ENCODE measurements at places on chromosomes 13 and 19.
A peak's percentile ranks its signal among the peaks of the same experiment; 100 is the strongest.

DNA sequence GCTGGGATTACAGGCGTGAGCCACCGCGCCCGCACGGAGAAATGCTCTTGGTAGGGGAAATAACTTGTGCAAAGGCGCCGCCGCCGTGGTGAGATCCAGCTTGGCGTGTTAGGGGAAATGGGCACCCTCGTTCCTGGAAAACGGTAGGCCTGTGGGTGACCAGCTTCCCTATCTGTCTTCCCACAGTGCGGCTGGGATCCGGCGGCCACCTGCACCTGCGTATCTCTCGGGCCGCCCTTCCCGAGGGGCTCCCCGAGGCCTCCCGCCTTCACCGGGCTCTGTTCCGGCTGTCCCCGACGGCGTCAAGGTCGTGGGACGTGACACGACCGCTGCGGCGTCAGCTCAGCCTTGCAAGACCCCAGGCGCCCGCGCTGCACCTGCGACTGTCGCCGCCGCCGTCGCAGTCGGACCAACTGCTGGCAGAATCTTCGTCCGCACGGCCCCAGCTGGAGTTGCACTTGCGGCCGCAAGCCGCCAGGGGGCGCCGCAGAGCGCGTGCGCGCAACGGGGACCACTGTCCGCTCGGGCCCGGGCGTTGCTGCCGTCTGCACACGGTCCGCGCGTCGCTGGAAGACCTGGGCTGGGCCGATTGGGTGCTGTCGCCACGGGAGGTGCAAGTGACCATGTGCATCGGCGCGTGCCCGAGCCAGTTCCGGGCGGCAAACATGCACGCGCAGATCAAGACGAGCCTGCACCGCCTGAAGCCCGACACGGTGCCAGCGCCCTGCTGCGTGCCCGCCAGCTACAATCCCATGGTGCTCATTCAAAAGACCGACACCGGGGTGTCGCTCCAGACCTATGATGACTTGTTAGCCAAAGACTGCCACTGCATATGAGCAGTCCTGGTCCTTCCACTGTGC is 2.4 kb downstream of the GDF15 start:
- peak; percentile 94 for DNase-seq

DNA sequence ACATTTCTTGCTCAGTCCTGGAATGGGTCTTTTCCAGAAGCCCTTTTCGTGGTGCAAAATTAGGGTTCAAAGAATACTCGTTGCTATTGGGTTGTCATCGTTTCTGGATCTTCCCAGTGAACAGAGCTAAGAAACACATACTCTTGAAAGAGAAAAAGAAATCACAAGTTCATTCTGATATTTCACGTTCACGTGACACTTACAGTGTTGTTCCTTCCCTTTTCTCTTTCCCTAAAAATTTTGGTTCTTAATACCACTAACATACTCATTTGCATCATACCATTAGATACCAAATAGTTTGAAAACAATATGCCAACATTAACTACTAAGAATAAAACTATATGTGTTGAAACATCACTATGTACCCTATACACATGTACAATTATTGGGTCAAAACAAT is 13.4 kb upstream of the GTF2F1 start:
- DNase-seq = no peak

GRCh38 chr13:31462766-31463165 is 263.0 kb downstream of the B3GLCT start:
- no peak for DNase-seq

- DNase-seq = no peak
Observed at GRCh38 chr13:40024204-40024966, 368.9 kb downstream of the COG6 start.

DNA sequence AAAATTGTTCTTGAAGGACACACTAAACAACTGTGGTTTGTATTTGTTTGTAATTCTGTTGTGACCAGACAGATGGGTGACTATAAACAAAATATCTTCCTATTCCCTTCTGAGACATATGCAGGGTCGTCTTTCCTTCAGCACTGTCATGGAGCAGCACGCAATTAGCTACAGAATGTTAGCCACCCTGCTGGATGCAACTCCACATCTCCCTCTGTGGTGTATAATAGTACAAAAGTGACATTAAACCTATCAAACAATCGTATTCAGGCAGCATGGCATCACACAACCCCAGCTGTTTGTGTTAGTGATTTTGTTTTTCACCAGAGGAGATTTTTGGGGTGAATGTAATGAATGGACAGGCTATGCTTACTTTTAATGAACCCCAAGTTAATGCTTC is 146.2 kb downstream of the GPC6 start:
- DNase-seq = no peak

DNA sequence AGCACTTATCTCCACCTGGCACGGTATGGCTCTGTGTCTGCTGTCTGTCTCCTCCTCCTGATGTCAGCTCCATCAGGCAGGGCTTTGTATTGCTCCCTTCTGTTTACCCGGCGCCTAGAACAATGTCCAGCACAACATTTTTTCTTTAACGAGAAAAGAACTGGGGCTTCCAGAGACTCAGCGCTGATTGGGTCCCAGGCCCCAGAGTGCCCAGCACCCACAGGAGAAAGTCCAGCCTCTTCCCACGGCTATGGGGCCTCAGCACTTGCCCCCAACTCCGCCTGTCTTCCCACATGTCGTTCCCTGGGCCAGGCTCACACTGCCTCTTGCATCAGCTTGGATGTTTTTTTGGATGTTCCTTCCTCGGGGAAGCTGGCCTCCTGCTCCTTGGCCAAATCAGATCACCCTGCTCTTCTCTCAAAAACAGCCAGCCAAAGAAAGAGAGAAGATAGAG is 6.9 kb downstream of the MYPOP start:
- no peak for DNase-seq

- DNase-seq = no peak
Observed at GRCh38 chr13:23966221-23966690, 69.0 kb upstream of the C1QTNF9B start.

GRCh38 chr13:113121183-113121927 is 1.2 kb upstream of the F10 start:
- DNase-seq = no peak

DNA sequence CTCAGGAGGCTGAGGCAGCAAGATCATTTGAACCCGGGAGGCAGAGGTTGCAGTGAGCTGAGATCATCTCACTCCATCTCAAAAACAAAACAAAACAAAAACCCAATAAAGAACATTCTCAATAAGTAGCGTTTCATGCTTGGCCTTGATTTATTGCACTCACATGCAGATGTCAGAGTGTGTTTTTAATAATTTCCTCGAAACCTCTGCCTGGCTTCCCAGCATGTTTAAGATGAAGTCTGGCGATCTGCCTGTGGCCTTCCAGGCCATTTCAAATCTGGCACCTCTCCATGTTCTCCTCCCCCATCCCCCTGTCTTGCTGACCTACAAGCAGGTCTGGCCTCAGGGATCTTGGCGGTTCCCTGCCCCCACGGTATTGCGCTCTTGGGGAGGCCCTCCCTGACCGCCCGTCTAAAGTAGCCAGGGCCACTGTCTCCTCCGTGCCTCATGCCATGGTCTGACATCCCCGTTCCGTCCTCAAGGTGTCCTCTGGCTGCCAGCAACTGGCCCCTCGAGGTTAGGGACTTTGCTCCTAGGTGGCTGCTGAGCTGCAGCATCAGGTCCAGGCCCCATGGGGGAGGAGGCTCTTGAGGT is 1.6 kb downstream of the WDR88 start:
- no peak for DNase-seq

DNA sequence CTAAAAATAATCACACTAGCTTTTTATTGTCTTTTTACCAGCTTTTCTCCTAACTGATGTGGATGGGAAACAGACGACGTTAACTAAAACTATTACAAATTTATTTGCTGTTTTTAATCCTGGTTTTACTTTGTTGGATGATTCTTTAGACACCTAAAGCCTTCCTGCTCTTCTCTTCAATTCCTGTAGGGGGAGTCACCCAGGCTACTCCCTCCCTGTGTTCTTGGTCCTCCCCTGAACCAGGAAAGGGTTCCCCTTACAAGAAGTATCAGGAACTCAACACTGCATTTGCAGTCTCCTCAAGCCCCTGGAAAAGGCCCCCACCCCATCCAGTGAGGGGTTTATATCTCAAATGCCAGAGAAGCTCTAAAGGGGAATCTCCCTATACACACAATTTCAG is 206.1 kb downstream of the SUCLA2 start:
- peak; percentile 9 for DNase-seq

DNA sequence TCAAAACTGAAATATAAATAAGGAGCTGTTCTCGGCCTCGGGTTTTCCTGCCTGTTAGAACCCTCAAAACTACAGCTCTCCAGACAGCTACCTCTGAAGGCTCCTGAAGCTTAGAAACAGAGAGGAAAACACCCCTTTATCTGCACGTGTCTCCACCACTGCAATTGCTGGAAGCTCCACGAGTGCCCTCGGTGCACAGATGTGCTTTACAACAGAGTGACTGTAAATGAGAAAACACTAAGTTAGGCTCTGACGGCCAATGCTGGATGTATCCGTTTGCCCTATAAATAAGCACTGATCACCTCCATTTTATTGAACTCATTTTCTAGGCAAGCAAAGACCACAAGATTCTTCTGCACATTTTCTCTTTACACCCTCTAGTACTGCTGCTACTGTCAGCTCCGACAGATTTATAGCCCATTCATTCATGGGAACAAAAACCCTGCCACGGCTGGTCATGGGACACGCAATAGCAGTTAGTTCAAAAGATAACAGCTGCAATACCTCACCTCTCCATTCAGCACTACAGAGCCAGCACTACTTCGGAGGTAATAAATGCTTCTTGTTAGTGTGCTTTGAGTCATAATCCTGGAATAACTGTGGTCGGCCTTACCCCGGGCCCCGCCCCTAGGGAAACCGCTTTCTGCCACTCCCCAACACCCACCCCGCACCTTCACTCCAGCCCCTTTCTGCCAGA is 241.1 kb upstream of the ZNF507 start:
- no peak for DNase-seq

DNA sequence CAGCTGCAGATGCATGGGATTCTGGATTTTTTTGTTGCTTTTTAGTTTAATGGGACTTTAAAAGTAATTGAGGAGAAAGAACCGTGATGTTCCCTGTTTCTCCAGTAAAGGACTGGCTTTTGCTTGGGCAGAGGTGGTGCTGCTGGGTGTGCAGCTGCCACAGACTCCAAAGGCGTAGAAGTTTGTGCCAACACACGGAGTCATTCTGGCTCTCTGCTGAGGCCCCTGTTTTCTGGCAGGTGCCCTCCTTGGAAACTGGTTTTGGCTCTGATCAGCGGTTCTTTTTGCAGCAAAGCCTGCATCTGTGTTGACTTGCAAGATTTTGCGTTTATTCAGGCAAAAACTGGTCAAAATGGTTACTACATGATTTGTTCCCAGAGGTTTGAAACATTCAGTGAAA is 16.0 kb upstream of the QTRT1 start:
- DNase-seq = no peak

GRCh38 chr13:110472904-110473563 is 88.5 kb downstream of the RAB20 start:
- no peak for DNase-seq

DNA sequence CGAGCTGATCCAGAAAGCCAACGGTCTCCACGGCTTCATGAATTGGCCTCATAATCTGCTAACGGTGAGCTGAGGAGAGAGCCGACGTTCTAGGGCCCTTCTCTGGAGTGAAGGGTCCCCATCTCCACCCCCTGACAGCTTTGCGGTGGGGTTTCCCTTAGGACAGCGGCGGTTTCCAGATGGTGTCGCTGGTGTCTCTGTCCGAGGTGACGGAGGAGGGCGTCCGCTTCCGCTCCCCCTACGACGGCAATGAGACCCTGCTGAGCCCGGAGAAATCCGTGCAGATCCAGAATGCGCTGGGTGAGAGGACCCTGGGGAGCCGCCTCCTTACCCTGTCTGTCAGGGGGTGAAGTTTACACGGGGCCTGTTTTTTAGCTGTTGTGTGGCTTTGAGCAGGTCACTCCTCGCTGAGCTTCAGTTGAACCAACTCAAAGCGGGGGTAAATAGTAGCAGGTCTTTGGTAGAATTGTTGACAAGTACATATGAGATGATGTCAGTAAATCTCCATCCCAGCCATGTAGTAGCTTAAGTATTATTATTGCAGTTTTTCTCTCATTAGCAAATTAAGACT is 801 bp downstream of the QTRT1 start:
- no peak for DNase-seq

DNA sequence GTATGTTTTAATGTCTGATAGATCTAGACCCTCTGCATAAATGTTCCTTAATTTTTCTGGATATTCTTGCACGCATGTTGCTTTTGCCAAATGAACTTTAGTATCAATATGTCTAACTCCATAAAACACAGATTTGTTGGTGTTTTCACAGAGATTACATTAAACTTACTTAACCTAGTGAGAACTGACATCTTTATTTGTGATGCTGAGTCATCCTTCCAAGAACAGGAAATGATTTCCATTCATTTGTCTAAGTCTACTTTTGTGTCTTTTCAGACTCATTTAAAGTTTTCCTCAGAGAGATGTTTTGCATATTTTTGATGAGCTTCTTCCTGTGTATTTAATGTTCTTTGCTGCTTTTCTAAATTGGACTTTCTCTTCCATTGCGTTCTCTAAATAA is 184.0 kb downstream of the SLC7A1 start:
- DNase-seq = no peak

GRCh38 chr13:52128714-52129700 is at the start of gene NEK5:
Gene NEK5, minus strand, starts transcription at chr13:52129073. Its CDS starts 1,591 bp downstream, at chr13:52127482.
- DNase-seq = peak; percentile 52

DNA sequence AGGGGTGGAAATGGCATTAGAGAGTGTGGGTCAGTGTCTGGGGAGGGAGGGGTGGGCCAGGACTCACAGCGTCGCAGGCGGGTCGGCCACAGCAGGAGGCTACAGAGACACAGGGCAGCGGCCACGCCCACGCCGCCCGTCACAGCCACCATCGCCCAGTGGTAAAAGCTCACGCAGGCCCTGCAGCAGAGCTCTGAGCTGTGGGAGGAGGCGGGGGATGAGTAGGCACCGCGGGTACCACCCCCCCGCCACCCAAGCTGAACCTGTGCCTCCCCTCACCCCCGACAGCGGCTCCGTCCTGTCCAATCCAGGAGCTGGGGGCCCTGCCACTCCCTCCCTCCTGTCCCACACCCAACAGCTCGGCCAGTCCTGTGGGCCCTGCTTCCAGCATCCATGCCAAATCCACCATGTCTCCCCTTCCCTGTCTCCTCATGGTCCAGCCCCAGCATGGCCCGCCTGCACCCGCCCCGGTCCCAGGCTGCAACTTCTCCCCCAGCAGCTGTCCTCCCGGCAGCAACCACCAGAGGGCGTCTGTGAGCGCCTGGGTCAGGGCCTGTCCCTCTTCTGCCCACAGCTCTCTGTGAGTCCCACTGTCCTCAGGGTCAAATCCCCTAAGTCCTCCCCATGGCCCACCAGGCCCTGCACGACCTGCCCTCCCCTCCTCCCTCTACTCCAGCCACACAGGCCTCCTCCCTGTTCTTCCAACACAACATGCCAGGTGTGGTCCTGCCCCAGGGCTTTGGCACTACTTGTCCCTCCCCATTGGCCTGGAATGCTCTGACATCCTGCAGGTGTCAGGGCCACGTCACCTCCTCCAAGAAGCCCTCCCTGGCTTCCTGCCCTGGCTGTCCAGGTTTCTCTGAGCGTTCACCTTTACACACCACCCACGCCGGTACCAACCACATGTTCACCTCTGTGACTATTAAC is 6.0 kb downstream of the TEKTIP1 start:
- peak; percentile 93 for DNase-seq

- DNase-seq = no peak
Observed at GRCh38 chr13:59747529-59747928, 416.2 kb downstream of the DIAPH3 start.

All from GM12892 (cell line).